ENCODE measurements at places on chromosomes 6 and 20.

DNA sequence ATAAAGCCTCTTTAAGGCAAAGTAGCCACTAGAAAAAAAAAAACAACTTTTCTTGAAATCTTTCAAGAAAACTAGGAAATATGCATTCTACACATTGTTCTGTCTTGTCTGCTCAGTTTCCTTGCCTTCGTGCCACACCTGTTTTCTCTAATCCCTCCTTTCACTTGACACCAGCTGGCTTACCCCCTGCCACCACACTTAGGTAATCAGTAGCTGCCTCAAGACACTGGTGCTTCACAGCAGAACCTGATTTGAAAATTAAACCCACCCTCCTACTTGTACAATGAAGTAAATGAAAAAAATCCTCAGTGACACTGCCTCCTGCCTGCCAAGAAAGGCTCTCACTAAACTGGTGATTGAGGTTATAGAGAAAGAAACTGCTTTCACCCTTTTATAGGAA is 45.8 kb upstream of the SCML4 start:
- no peak for DNase-seq

GRCh38 chr6:119207971-119208725 is 129.7 kb upstream of the FAM184A start:
- DNase-seq: peak; percentile 69

DNA sequence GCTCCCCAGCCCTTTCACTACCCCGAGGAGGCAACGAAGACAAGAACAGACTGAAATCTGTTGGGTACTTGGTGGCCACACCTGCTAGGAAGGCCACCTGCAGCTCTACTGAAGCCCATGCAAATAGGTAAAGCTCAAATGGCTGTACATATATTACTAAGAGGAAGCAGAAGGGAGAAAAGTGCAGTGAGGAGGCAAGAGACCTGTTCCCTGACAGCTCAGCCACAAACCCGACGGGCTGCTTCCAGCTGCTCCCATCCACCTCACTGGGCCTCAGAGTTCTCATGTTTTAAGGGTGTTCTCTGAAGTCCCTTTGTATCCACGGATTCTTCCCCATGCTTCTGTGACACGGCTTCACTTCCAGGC is 24.6 kb downstream of the TRAM2 start:
- no peak for DNase-seq

DNA sequence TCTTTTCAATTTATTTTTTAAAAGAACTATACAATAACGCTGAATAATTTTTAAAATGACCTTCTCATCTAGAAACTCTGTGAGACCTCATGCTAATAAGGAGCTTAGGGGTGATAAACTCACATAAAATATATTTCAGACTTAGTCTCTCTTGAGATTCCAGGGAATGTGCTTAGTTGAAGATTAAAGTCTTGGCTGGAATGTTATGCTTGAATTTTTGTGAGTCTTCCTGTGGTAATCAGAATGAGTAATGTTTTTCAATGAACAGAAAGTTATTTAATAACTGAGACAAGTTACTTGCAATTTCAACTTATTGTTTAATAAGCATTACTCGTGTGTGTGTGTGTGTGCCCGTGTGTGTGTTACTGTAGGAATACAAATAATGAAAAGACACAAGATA is 379.9 kb upstream of the EPHA7 start:
- DNase-seq: peak; percentile 56

DNA sequence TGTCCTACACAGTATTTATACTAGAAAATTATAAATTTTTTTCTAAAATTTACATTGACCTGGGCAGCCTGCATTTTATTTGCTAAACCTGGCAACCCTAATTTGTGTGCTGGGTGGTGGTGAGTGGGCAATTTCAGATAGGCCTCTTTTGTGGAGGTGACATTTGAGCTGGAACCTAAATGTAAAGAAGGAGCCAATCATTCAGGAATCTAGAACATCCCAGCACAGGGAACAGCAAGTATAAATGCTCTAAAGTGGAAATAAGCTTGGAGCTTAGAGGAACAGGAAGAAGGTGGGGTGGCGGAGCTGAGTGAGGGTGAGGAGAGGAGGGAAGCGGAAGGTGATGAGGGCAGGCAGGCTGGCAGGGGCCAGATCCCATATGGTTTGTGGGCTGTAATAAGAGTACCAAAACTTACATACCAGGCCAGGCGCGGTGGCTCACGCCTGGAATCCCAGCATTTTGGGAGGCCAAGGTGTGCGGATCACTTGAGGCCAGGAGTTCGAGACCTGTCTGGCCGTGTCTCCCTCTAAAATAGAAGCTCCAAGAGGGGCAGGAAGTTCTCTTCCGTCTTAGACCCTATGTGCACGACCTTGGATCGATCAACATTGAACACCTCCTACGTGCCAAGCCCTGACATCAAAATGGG is 549 bp upstream of the CSE1L start:
- no peak for DNase-seq

- DNase-seq: no peak
Measured at GRCh38 chr6:304833-305370, 12.6 kb downstream of the DUSP22 start.

- peak; percentile 56 for DNase-seq
Measured at GRCh38 chr6:10429638-10430427, 15.0 kb upstream of the TFAP2A start.

DNA sequence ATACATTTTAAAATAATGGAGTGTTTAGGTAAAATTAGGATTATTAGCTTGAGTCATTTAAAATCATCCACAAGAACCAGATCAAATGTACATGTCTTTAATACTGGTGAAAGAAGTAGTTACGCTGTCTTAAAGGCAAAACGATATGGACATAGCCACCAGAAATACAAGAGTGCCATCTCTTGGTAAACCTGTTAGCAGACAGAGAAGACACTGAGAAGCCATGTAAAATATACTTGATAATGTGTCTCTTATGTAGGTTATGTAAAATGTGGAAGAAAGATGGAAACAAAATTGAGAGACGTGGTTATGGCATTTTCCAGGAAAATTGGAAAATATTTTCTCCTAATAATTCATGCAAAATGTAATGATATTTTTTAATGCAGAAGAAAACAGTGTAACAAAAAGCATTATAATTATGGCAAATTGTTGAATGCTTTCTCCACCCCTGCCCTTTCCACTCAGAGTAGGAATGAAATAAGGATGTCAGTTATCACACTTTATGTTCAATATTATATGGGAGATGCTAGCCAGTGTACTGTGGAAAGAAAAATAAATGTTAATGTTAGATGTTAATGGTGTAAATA is 12.2 kb upstream of the SLC17A2 start:
- peak; percentile 38 for DNase-seq

- DNase-seq: peak; percentile 63
Measured at GRCh38 chr6:89952686-89953085, 58.4 kb downstream of the GJA10 start.

DNA sequence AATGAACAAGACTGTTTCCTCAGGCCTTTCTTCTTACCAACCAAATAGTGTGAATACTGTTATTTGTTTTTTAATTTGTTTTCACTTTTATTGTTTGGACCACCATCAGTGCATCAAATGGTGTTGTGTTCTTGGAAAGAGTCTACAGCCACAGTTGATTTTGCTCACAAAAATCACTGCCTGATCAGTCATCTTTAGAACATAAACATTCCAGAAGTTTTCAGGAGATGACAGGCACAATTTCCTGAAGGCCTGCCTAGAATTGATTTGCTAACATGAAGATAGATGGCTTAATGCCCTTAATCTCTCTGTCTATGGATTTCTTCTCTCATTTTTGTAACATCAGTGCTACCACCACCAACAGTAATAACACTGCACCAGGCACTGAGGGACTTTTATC is 13.5 kb downstream of the IL22RA2 start:
- DNase-seq: peak; percentile 8

DNA sequence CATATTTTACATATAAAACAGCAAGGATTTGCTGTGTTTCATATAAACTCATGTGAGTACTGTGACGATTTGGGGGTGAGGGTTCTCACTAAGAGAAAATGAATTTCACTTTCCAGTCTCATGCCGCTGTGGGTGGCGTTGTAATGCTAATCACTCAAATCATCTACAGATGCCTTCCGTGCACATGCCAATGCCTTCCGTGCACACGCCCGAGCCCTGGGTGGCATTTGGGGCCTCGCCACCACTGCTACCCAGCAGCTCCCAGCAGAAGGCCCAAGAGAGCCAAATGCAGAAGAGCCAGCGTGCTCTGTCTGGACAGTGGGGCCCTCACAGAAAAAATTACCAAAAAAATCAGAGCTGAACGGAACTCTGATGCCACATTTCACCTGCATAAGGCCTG is 53.7 kb downstream of the WDR27 start:
- DNase-seq: peak; percentile 27

- DNase-seq: no peak
Measured at GRCh38 chr6:109644131-109644530, 46.9 kb downstream of the AK9 start.

Data from fibroblast of skin of scalp (primary cell).